Stimulated activated CD4-positive, alpha-beta T cell treated with anti-CD3 and anti-CD28 coated beads, TNF-alpha, amount 100 ng/mL, for 1 hour (primary cell): ENCODE measurements at places on chromosomes 5 and 9.

DNA sequence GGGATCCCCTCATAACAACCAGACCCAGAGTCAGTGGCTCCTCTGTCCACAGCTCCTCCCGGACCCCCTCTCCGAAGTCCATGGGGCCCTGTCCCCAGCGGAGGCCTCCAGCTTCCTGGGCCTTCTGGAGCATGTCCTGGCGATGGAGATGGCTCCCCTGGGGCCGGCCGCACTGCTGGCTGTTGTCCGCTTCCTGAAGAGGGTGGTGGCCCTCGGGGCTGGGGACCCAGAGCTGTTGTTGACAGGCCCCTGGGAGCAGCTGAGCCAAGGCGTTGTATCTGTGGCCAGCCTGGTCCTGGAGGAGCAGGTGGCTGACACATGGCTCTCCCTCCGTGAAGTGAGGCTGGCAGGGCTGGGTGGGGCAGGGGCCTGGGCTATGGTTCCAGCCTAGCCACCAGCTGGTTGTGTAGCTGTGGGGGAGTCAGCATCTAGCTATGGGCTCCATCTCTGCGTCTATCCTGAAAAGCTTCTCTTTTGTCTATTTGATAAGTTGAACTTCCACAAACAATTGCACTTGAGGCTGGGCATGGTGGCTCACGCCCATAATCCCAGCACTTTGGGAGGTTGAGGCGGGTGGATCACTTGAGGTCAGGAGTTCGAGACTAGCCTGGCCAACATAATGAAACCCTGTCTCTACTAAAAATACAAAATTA, 4.7 kb downstream of the ADGRD2 start:
- DNase-seq, result no peak

GRCh38 chr9:115946530-115946929, 207.1 kb upstream of the PAPPA start:
- no peak for DNase-seq

DNA sequence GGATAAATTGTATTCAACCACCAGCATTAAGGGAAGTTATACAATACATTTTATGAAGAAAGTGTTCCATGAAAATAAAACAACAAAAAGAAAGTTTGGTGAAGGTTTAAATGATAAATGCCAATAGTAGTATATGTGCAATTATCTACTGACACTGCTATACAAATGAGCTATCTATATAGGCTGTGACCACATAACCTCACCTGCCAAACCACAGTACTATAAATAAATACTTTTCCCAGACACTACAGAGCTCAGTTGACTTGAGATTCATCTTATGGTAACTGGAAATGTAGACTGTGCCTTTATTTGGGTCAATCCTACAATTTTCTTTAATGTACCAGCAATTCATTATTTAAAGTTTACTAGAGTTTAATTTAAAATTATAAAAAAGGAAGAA, 81.0 kb upstream of the CCDC152 start:
- DNase-seq, result no peak

- DNase-seq, result no peak
These were observed 1478.3 kb upstream of the CDH9 start for GRCh38 chr5:28516722-28517121.

DNA sequence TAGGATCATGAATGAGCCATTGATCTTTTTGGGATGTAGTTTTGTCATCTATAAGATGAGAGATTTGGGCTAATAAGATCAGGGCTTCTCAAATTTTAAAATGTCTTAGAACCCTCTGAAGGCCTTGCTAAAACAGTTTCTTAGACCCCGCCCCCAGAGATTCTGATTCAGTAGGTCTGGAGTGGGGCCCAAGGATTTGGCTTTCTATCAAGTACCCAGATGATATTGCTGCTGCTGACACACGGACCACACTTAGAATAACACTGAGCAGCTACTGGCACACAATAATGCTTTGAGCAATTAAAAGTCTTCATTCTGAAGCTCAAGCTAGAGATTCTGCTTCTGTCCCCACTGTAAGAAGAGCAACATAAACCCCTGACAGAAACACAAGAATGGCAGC, 216.7 kb downstream of the SMARCA2 start:
- DNase-seq, result no peak

GRCh38 chr5:149407323-149408251, 28.5 kb upstream of the IL17B start:
- DNase-seq, result no peak

DNA sequence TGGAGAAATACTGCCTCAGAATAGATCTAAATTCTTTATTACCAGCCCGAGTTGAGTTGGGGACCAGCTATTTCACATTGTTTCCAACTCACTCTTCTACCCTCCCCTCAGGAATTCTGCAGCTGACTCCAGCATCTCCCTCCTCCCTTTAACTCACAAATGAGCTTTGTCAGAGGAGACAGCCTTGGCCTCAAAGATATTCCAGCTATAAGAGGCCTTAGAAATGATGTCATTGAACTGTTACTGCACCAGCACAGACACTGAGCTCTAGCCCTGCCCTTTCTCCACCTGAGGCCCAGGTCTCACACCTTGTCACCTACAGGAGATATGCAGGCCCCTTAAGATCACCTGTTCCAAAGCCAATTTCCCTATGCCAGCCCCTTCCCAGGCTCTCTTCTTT, 78.4 kb upstream of the ATP10B start:
- DNase-seq, result no peak

- DNase-seq, result no peak
These were observed 164.4 kb downstream of the FOCAD start for GRCh38 chr9:20848490-20848889.

- DNase-seq, result no peak
These were observed 1.1 kb upstream of the DNAJC21 start for GRCh38 chr5:34928267-34928666.

DNA sequence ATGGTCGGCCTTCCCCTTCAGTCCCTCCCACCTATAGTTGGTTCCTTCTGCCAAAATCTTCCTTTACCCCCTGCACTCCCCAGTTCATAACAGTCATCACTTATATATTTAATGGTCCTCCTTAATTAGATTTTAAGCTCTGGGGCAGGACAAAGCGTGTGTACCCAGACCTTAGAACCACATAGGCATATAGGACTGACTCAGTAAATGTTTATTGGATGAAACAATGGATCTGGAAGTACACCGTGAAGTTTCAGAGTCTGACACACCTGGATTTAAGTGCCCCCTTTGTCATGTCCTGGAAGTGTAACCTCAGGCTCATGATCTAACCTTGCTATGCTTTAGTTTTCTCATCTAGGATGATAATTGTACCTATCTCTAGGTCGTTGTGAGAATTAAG, 32.0 kb downstream of the STARD4 start:
- no peak for DNase-seq

DNA sequence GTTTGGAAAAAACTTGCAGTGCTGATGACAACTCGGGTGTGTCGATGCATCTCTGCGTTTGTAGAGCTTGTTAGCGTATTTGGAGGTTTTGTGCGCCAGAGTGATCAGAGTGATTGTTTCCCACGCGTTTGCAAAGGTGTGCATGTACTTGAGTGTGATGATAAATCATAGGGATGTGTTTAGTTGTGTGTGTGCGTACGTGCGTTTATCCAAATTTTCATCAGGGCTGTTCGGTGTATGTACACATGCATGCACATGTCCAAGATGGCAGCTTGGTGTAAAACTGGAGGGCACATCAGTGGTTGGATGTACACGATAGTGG, 248 bp upstream of the C1QTNF2 start:
- no peak for DNase-seq

- no peak for DNase-seq
These were observed at the start of gene ZNF608 for GRCh38 chr5:124745928-124746915. TSS of gene ZNF608 (minus strand) at chr5:124746639. CDS start at chr5:124744989, 1,650 bp downstream.

DNA sequence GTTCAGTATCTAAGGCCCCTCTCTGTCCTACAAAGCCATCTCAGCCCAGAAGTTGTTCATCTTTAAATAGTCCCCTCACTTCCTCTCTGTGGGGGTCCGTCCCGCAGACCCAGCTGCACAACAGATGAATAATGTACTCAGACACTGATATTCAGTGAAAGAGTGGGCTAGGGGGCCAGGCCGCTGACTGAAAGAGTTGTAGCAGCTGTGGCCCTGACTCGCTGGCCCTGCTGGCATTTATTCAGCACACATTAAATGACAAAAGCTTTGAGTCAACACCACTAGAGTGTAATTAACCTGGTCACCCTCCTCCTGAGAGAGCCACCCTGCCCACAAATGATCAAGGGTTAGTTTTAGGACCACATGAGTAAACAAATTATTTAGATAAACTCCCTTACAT, 76.3 kb downstream of the MED10 start:
- no peak for DNase-seq

DNA sequence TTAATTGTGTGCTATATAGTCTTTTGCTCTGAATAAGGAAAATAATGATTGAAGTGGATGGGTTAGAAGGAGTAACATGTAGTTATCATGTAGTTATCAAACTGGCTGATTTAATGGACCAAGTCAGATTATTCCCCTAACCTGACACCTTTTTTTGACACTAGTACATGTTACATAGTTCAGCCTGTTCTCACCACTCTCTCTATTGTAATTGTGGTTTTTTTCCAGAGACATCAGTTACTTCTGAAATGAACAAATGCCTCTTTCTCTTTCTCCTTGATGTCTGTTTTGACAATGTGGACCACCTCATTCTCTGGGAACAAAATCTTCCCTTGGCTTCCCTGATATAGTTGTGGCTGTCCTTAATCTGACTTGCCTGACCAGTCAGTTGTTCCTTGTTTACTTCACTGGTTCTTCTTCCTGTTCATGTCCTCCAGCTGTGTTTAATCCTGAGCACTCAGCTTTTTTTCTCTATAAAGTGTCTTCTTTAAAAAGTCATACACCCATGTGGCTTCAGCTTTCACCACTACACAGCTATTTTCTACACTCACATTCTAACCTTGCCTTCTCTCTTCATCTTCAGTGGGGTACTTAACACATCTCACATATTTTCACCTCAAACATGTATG, 243.4 kb downstream of the ARRDC3 start:
- no peak for DNase-seq

- no peak for DNase-seq
These were observed 73.0 kb upstream of the IL17B start for GRCh38 chr5:149452007-149452664.

GRCh38 chr5:130874861-130875417, 290.1 kb downstream of the HINT1 start:
- no peak for DNase-seq

- no peak for DNase-seq
These were observed 215.7 kb downstream of the ICE1 start for GRCh38 chr5:5638211-5638610.

DNA sequence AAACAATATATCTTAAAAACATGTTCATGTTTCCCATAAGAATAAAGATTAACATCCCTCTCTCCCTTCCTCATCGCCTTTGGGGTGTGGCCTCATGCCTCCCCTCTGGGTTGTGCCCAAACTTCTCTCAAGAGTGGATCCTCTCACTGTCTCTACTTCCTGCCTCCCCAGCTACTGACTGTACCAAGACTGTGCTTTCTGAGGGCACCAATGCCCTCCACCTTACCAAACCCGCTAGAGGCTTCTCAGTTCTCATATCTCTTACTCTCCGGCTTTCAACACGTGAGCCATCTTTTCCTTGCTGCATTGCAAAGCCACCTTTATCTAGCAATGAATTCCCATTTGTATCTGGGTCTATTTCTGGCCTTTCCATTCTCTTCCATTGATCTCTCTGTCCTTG, 34.4 kb upstream of the KCNIP1 start:
- DNase-seq, result no peak

- DNase-seq, result peak; percentile 18
These were observed at the start of gene ARSB for GRCh38 chr5:78985116-78985724. TSS of gene ARSB (minus strand) at chr5:78985310. CDS start at chr5:78985248, 62 bp downstream.

DNA sequence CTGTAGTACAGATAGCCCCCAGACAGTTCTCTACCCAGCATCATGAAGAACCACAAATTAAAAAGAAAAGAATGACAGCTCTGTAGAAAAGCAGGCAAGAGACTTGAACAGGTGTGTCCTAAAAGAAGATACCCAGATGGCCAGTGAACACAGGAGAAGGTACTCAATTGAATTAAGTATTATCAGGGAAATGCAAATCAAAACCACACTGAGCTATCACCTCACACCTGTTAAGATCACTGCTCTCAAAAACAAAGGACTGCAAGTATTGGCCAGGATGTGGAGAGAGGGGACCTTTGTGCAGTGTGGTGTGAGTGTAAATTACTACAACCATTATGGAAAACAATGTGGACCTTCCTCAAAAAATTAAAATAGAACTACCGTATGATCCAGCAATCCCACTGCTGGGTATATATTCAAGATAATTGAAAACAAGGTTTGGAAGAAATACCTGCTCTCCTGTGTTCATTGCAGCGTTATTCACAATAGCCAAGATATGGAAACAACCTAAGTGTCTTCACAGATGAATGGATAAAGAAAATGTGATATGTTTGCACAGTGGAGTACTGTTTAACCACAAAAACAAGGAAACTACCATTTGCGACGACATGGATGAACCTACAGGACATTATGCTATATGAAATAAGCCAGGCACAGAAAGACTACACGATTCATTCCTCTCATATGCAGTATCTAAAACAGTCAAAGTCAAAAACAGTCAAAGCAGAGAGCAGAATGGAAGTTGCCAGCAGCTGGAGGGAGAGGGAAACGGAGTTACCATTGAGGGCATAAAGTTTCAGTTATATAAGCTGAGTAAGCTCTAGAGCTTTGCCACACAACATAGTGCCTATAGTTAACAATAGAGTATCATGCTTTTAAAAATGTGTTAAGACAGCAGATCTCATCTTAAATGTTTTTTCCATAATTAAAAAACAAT, 102.6 kb downstream of the WNK2 start:
- DNase-seq, result no peak

- no peak for DNase-seq
These were observed 73.4 kb downstream of the HABP4 start for GRCh38 chr9:96523374-96523773.

DNA sequence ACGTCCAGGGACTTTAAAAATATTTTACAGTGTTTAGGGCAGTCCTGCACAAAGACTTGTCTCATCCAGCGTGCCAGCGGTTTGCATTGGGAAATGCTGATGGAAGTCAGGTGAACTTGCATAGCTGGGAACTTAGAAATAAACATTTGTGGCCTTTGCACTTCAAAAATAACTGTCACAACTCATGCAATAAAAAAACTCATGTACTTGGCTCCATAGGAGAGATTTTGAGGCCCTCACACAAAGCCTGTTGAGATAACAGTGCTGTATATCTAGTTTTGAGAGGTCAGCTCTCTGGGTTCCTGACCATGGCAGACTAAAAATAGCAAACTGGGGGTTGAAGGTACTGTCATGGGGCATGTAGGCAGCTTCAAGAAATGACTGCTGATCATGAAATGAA, 5.5 kb downstream of the COMMD10 start:
- DNase-seq, result no peak

DNA sequence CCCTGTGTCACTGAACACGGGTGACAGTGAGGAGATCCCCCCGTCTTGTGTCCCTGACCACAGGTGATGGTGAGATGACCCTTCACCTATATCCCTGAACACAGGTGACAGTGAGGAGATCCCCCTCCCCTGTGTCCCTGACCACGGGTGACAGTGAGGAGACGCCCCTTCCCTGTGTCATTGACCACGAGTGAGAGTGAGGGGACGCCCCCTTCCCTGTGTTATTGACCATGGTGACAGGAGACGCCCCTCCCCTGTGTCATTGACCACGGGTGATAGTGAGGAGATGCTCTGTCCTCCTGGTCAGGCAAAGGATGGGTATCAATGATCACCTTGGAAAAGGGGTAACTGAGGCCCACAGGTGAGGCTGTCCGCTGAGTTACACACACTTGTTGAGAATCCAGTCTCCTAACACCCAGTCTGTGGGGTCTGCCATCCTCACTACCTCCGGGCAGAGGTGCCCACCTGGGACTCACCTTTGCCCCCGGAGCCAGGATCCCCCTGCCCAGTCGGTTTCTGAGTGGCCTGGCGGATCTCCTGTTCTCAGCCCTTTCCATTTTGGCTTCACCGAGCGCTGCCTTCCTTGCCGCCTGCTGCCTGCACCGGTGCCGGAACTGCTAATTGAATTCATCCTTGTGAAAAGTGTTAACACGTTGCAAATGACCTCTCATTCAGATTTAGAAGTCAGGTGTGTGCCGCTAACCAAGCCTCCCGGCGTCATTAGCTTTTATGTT, 68.2 kb upstream of the BARHL1 start:
- DNase-seq, result no peak
